Astrocyte (in vitro differentiated cells and primary cell): ENCODE measurements at places on chromosomes 6 and 20. TPM values are rescaled to one million over a fixed set of nuclear protein-coding genes. Genes with fewer than 3 reads are reported as not detected.

VEGFA gene
- 144 and 154 TPM in 2 replicates for total RNA-seq

RGS17 gene
- total RNA-seq, result 3.4 and 3.7 TPM in 2 replicates

BMP5 gene
- 0.19 and 0.50 TPM in 2 replicates for total RNA-seq

OR11A1 gene
- total RNA-seq, result not detected in 2 replicates

LY6G5C gene
- 2.9 and 3.9 TPM in 2 replicates for total RNA-seq

NRSN1 gene
- total RNA-seq, result not detected in 2 replicates

ERVFRD-1 gene
- not detected in 2 replicates for total RNA-seq

C4B gene
- total RNA-seq, result 3.2 and 3.7 TPM in 2 replicates

RIPPLY2 gene
- total RNA-seq, result not detected in 2 replicates

MICB gene
- total RNA-seq, result 4.1 and 5.8 TPM in 2 replicates

GNAS gene
- total RNA-seq, result 1,937 and 2,003 TPM in 2 replicates

BACH2 gene
- 12.6 and 17.5 TPM in 2 replicates for total RNA-seq

FOXA2 gene
- total RNA-seq, result not detected in 2 replicates

PFDN6 gene
- 54.8 and 56.7 TPM in 2 replicates for total RNA-seq

AVP gene
- not detected in 2 replicates for total RNA-seq

BYSL gene
- 41.2 and 43.1 TPM in 2 replicates for total RNA-seq

SMLR1 gene
- total RNA-seq, result not detected in 2 replicates

BRPF3 gene
- 28.8 and 32.0 TPM in 2 replicates for total RNA-seq

PPP1R14C gene
- total RNA-seq, result 3.9 and 6.6 TPM in 2 replicates

TNFRSF6B gene
- total RNA-seq, result 2.0 and 2.8 TPM in 2 replicates

GRIK2 gene
- total RNA-seq, result 2.5 and 2.8 TPM in 2 replicates

SYCP2 gene
- 0.27 and 0.72 TPM in 2 replicates for total RNA-seq

NKX2-4 gene
- total RNA-seq, result not detected in 2 replicates

RPS21 gene
- 1,126 and 1,251 TPM in 2 replicates for total RNA-seq

PABPC1L gene
- 48.7 and 50.2 TPM in 2 replicates for total RNA-seq

RANBP9 gene
- total RNA-seq, result 42.1 and 43.7 TPM in 2 replicates

TRIM40 gene
- not detected in 2 replicates for total RNA-seq

AURKA gene
- total RNA-seq, result 10.4 and 14.8 TPM in 2 replicates

MLIP gene
- total RNA-seq, result 0.55 TPM in 1 of 2 replicates, not detected in the other

SLC17A3 gene
- not detected in 2 replicates for total RNA-seq

OPN5 gene
- total RNA-seq, result not detected in 2 replicates

FRK gene
- 0.77 and 1.3 TPM in 2 replicates for total RNA-seq

CD24 gene
- total RNA-seq, result 51.1 and 95.1 TPM in 2 replicates

IPCEF1 gene
- total RNA-seq, result 0.16 and 0.24 TPM in 2 replicates

FAM217A gene
- total RNA-seq, result not detected in 2 replicates

ZBTB46 gene
- total RNA-seq, result 12.9 and 13.9 TPM in 2 replicates

NFATC2 gene
- 3.9 and 4.1 TPM in 2 replicates for total RNA-seq

UST gene
- total RNA-seq, result 15.3 and 18.0 TPM in 2 replicates

SOX18 gene
- total RNA-seq, result 0.52 and 0.60 TPM in 2 replicates

ZNF335 gene
- 18.2 and 18.6 TPM in 2 replicates for total RNA-seq

PRELID3B gene
- 55.1 and 68.8 TPM in 2 replicates for total RNA-seq

FAM229B gene
- 31.8 and 34.8 TPM in 2 replicates for total RNA-seq

GGTLC1 gene
- not detected in 2 replicates for total RNA-seq

CCN2 gene
- 1,138 and 1,253 TPM in 2 replicates for total RNA-seq

ARMH2 gene
- not detected in 2 replicates for total RNA-seq

RAET1E gene
- not detected in 2 replicates for total RNA-seq

PTCHD4 gene
- total RNA-seq, result 11.4 and 12.4 TPM in 2 replicates

TMEM244 gene
- total RNA-seq, result not detected in 2 replicates

RXRB gene
- total RNA-seq, result 34.0 and 39.4 TPM in 2 replicates

COQ3 gene
- total RNA-seq, result 3.7 and 5.0 TPM in 2 replicates
